Caco-2 (cell line): ENCODE measurements at places on chromosomes 12 and 14. TPM values are rescaled to one million over a fixed set of nuclear protein-coding genes. Genes with fewer than 3 reads are reported as not detected.

The AQP5 gene
- not detected in 2 replicates for total RNA-seq

The RNASE7 gene
- total RNA-seq = not detected in 2 replicates

DNA sequence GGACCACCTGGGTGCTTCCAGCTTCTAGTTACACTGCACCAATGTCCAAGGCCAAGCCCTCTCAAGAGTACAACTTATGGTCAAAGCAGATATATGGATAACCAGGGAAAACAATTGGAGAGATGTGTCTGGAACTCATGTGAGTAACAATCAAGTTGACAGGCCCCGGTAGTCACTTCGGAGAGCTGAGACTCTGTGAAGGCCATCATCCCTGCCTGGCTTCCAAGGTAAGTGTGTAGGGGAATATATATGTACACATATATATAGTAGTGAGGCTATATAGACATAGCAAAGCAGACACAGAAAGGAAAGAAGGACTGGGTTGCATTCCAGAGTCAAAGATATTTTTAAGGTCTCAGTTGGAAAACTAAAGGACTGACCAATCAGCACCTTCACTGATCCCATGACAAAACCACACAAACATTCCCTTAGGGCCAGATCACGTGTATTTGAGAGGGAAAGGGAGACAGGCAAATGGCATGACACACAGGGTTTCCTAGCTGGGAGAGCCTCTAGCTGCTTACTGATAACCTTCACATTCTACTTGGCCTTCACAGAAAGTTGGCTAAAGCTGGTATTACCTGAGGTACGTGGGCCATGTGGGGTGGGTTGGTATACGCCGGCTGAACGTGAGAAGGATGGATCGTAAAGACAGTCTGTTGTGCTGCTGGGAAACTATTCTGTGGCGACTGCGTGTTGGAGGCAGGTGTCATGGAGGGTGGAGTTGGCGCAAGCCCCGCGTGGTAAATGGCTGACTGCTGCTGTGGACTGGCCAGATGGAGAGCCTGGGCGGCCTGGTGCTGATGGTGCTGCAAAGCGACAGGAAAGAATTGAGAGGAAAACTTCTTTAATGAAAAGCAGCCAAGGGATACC, 50.0 kb downstream of the SH2B3 start:
- no peak for DNase-seq
- H3K4me1 ChIP-seq = no peaks in the 10 kb centered on the region
- peaks cover 4% of the 10 kb centered on the region for H3K36me3 ChIP-seq
- H3K27ac ChIP-seq = no peak overlapping the region
- no peak overlapping the region for H3K4me3 ChIP-seq

DNA sequence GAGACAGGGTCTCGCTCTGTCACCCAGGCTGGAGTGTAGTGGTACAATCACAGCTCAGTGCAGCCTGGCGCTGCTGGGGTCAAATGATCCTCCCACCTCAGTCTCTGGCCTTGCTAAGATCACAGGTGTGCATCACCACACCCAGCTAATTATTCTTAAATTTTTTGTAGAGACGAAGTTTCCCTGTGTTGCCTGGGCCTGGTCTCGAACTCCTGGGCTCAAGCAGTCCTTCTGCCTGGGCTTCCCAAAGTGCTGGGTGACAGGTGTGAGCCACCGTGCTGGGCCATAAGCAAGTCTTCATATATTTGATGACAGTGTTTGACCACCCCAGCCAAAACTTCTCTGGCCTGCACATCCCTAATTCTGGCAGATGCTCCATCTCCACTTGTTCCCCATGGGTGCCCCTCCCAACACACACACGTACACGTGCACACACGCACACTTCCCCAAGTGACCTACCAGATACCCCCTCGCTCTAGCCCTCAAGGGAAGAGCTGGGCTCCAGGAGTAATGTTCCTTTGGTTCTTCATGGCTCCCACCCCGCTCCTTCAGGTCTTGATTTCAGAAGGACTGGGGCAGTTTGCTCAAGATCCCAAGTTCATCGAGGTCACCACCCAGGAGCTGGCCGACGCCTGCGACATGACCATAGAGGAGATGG, 104.3 kb upstream of the FKBP4 start:
- H3K27me3 ChIP-seq = peaks cover 4% of the 10 kb centered on the region; the same call in 1 of the 2 replicates
- no peak for DNase-seq
- no peak overlapping the region for H3K27ac ChIP-seq
- no peaks in the 10 kb centered on the region for H3K4me1 ChIP-seq
- no peaks in the 10 kb centered on the region for H3K36me3 ChIP-seq

- no peaks in the 10 kb centered on the region for H3K36me3 ChIP-seq
- no peak overlapping the region for H3K4me3 ChIP-seq
- DNase-seq = no peak
- H3K27ac ChIP-seq = no peak overlapping the region
- H3K27me3 ChIP-seq = no peaks in the 10 kb centered on the region
These were observed 66.5 kb downstream of the BHLHE41 start for GRCh38 chr12:26058308-26058707.

DNA sequence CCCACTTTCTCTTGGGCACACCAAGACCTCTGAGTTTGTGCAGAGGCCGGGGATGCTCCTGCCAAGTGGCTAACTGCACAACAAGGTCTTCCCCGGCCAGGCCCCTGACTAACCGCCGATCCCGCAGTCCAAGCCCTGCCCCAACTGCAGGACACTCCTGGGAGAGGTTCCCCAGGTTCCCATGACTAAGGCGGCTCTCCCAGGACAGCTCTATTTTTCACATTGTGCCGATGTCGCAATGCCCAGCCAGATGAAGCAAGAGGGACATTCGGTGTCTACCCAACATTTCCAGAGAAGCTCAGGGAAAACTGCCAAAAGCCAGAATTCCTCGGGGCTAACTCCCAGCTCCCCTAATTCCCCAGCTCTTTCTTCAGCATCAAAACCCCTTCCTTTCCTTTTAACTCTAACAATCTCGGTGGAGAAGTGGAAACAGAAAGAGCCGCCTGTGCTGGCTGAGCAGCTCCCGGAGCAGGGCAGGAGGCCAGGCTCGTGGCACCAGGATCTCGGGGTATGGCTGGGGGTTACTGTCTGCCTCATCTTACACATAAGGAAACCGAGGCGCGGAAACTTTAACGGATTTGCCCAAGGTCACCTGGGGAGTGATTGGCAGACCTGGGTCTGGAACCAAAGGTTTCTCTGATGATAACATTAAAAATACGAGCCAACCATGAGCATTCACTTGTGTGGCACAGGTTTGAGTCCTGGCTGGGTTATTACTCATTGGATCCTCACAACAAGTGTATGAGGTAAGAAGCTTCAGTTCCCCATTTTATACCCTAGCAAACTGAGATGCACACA, 318.2 kb downstream of the BCL11B start:
- no peaks in the 10 kb centered on the region for H3K27me3 ChIP-seq
- H3K4me3 ChIP-seq = no peak overlapping the region
- no peaks in the 10 kb centered on the region for H3K36me3 ChIP-seq
- no peak overlapping the region for H3K27ac ChIP-seq

DNA sequence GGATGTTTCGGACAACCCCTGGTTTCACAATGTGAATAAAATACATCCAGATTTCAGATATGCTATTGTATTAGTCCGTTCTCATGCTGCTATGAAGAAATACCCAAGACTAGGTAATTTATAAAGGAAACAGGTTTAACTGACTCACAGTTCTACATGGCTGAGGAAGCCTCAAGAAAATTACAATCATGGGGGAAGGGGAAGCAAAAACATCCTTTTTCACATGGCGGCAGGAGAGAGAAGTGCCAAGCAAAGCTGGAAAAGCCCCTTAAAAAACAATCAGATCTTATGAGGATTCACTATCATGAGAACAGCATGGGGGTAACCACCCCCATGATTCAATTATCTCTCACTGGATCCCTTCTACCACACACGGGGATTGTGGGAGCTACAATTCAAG, 451.7 kb downstream of the MDGA2 start:
- H3K36me3 ChIP-seq = no peaks in the 10 kb centered on the region
- DNase-seq = no peak
- no peak overlapping the region for H3K4me3 ChIP-seq
- H3K27me3 ChIP-seq = no peaks in the 10 kb centered on the region
- no peaks in the 10 kb centered on the region for H3K4me1 ChIP-seq

- no peak overlapping the region for H3K4me3 ChIP-seq
- no peak overlapping the region for H3K27ac ChIP-seq
- H3K36me3 ChIP-seq = no peaks in the 10 kb centered on the region
- no peaks in the 10 kb centered on the region; the same call in 1 of the 2 replicates for H3K27me3 ChIP-seq
- H3K4me1 ChIP-seq = no peaks in the 10 kb centered on the region
These were observed 182.3 kb downstream of the NPAS3 start for GRCh38 chr14:33120966-33121365.

- H3K27ac ChIP-seq = no peak overlapping the region
- no peak for DNase-seq
- H3K36me3 ChIP-seq = no peaks in the 10 kb centered on the region
- peaks cover 53% of the 10 kb centered on the region for H3K4me1 ChIP-seq
These were observed 428.2 kb downstream of the RAD51B start for GRCh38 chr14:68247676-68248268.

- H3K4me1 ChIP-seq = no peaks in the 10 kb centered on the region
- no peaks in the 10 kb centered on the region for H3K27me3 ChIP-seq
- DNase-seq = no peak
- H3K36me3 ChIP-seq = no peaks in the 10 kb centered on the region
- no peak overlapping the region for H3K27ac ChIP-seq
- H3K4me3 ChIP-seq = no peak overlapping the region
These were observed 16.0 kb downstream of the RPS6KL1 start for GRCh38 chr14:74906925-74907521.

- H3K4me3 ChIP-seq = no peak overlapping the region
- H3K27me3 ChIP-seq = no peaks in the 10 kb centered on the region
- no peak for DNase-seq
- H3K27ac ChIP-seq = no peak overlapping the region
These were observed 5.3 kb downstream of the LRP1-AS start for GRCh38 chr12:57142121-57142520.

DNA sequence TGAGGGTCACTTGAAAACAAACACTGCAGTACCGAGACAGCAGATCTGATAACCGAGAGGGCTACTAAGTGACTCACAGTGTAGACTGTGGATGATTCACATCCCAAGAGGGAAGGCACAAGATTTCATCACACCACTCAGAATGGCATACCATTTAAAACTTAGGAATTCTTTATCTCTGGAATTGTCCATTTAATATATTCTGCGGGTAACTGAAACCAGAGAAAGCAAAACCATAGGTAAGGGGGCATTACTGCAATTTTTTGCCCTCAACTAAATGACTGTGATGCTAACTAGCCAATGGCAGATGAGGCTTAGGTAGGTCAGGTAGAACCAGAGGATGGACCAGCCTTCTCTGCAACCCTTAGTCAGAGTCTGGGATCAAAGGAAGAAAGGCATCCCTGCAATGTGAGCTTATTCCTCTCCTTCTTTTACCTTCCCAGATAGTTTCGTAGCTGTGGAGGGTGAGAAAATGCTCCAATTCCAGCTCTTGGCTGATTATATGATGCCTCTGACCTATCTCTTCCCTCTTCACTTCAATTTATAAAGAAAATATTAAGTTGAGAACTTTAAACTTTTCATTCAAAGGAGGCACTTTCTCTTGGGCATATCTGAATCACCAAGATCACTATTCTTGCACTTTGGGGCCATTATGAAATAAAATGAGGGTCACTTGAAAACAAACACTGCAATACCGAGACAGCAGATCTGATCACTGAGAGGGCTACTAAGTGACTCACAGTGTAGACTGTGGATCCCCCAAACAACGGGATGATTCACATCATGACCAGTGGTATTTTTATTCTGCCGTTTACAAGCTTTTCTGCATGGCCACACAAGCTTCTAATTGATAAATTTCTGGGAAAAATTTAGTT, 6.8 kb downstream of the ART4 start:
- H3K36me3 ChIP-seq = no peaks in the 10 kb centered on the region
- no peak for DNase-seq
- H3K4me3 ChIP-seq = no peak overlapping the region
- peak overlapping the region; percentile 75 for H3K27ac ChIP-seq
- no peaks in the 10 kb centered on the region for H3K27me3 ChIP-seq
- H3K4me1 ChIP-seq = peaks cover 30% of the 10 kb centered on the region

- H3K4me1 ChIP-seq = peaks cover 26% of the 10 kb centered on the region
- H3K4me3 ChIP-seq = no peak overlapping the region
- H3K27ac ChIP-seq = peak overlapping the region; percentile 65
- no peak for DNase-seq
- peaks cover 2% of the 10 kb centered on the region; the same call in 1 of the 2 replicates for H3K36me3 ChIP-seq
- no peaks in the 10 kb centered on the region for H3K27me3 ChIP-seq
These were observed 9.1 kb upstream of the RESF1 start for GRCh38 chr12:31950088-31950487.

GRCh38 chr14:103029936-103030335, 27.4 kb downstream of the CDC42BPB start:
- no peak for DNase-seq
- no peak overlapping the region for H3K27ac ChIP-seq
- H3K27me3 ChIP-seq = no peaks in the 10 kb centered on the region
- H3K4me1 ChIP-seq = 0 out of 2 replicates have a peak, but pooled peaks cover 10% of the 10 kb centered on the region
- no peaks in the 10 kb centered on the region for H3K36me3 ChIP-seq
- no peak overlapping the region for H3K4me3 ChIP-seq

DNA sequence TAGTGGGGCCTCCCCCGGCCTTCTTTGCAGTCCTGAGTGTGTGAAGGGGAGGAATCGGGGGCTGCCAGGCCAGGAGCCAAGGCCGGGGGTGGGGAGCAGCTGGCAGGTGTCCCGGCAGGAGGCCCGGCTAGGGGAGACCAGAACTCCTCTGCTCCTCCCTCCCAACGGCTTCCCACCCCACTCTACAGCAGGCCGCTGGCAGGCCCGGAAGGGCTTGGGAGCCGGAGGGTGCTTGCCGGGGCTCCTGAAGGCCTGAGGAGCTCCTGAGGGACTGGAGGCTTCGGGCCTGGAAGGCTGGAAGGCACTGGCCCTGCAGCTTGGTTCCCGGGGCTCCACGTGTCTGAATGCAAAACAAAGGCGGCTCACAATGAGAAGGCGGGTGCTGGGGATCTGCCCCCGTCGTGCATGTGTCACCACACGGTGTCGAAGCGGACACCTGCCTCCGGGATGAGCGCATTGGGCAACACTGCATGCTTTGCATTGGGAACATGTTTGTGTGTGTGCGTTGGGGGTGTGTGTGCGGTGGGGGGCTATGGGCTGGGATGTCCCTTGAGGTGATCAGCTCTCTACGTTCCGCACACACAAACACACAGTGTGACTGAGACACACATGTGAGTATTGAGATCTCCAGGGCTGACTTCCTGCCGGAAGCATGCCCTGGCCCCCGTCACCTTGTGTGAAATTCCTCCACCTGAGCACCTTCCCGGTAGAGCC, 30.9 kb upstream of the ANKRD9 start:
- DNase-seq = no peak
- H3K4me3 ChIP-seq = no peak overlapping the region
- H3K36me3 ChIP-seq = no peaks in the 10 kb centered on the region
- H3K27me3 ChIP-seq = no peaks in the 10 kb centered on the region

DNA sequence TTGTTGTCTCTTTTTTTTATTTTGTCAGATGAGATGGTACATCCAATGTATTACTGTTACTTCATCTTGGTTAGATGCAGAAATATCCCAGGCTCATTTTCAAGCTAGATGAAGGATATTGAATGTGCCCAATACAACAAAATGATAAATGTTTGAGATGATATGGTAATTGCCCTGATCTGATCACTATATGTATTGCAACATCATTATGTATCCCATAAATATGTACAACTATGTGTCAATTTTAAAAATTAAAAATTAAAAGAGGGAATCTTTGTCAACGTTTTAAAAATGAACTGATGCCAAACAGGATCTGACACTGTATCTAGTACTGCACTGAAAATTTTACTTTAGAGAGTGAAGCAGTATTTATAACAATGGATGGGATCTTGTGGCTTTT, 78.5 kb downstream of the PPM1H start:
- H3K27me3 ChIP-seq = no peaks in the 10 kb centered on the region
- no peak for DNase-seq
- no peaks in the 10 kb centered on the region; the same call in 1 of the 2 replicates for H3K36me3 ChIP-seq
- H3K4me3 ChIP-seq = no peak overlapping the region
- H3K4me1 ChIP-seq = peaks cover 50% of the 10 kb centered on the region

GRCh38 chr12:89194683-89195082, 157.6 kb downstream of the DUSP6 start:
- DNase-seq = no peak
- H3K36me3 ChIP-seq = no peaks in the 10 kb centered on the region
- no peak overlapping the region for H3K4me3 ChIP-seq
- H3K27ac ChIP-seq = no peak overlapping the region
